ENCODE measurements at places on chromosomes 5 and 9.

- no peak for DNase-seq
Measured at GRCh38 chr9:98218562-98219363, 26.3 kb upstream of the CORO2A start.

- DNase-seq, result no peak
Measured at GRCh38 chr9:69252436-69252835, 72.6 kb upstream of the ENTREP1 start.

- DNase-seq, result no peak
Measured at GRCh38 chr5:153490118-153491037, at the start of gene GRIA1. Gene GRIA1 (plus strand): TSS chr5:153490670.

- DNase-seq, result no peak
Measured at GRCh38 chr5:94431696-94432095, 186.7 kb downstream of the KIAA0825 start.

DNA sequence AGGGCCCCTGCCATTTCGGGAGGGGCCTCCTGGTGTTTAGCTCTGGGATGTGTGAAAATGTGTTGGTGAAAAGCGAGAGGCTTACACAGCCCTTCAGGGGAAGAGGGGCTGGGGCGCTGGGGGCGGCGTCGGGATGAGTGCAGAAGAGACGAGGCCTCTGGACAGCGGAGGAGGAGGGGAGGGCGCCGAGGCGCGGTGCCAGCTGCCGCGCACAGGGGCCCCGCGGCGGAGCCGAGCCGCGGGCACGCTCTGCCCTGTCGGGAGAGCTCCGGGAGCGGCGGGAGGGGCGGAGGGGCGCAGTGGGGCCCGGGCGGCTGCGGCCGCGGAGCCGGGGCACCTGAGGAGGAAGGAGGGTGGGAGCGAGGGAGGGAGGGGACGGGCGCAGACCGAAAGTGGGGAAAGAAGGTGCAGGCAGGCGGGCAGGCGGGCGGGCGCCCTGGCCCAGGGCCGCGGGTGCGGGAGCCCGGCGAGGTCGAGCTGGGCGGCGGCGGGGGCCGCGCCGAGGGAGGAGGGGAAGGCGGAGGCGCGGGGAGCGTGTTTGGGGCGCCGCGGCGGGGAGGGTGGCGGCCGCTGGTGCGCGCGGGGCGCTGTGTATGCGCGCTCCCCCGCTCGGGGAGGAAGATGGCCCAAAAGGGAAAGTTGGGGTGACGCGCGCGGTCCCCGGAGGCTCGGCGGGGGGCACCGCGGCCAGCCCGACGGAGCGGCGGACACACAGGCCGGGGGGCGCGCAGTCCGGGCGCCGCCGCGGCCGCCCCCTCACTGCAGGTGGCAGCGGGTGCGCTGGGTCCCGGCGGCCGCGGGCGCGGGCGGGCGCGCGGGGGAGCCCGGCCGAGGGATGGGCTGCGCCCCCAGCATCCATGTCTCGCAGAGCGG lies at the start of gene PDE8B:
TSS of gene PDE8B (plus strand) at position 590 of the 873 bp plus-strand sequence. CDS start at position 836, 246 bp downstream.
- DNase-seq, result no peak
